CD4-positive, alpha-beta T cell treated with Interleukin-4 for 4 hours (primary cell): ENCODE measurements at places on chromosomes 11 and 22.
A peak's percentile ranks its signal among the peaks of the same experiment; 100 is the strongest.

GRCh38 chr11:78838417-78838816 is 263.8 kb upstream of the NARS2 start:
- DNase-seq: no peak

DNA sequence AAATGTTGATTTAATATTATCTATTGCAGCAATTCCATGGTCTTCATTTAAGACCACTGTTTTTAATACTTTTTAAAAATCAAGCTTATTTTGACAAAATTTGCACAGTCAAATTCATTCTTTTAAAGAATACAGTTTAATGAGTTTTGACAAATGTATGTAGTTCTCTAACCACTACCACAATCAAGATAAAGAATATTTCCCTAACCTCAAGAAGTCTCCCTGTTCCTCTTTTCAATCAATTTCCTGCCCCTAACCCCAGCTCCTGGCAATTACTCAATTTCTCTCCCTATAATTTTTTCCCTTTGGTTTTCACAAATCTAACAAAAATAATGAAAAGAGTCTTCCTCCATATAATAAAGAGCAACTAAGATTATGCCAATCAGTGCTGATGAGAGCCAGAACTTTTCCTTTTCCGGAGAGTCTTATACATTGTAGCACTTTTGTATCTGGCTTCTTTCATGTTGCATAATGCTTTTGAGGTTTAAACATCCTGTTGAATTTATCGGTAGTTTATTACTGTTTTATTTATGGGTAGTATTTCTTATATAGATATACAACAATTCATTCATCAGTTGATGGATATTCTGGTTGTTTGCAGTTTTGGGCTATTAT is 231.7 kb downstream of the AASDHPPT start:
- no peak for DNase-seq

DNA sequence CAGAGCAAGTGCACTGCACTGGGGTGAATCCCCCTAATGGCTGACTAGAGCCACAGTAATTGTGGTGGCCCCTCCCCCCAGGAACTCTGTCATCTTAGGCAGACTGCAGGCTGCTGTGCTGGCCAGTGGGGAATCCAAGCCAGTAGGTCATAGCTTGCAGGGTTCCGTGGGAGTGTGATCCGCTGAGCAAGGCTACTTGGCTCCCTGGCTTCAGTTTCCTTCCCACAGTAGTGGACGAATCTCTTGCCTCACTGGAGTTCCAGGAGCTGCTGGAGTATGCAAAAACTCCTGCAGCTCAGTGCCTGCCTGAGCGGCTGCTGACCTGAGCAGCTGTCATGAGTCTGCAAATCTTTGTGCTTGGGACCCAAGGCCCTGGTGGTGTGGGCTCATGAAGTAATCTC is 13.2 kb downstream of the OOSP3 start:
- DNase-seq: no peak

DNA sequence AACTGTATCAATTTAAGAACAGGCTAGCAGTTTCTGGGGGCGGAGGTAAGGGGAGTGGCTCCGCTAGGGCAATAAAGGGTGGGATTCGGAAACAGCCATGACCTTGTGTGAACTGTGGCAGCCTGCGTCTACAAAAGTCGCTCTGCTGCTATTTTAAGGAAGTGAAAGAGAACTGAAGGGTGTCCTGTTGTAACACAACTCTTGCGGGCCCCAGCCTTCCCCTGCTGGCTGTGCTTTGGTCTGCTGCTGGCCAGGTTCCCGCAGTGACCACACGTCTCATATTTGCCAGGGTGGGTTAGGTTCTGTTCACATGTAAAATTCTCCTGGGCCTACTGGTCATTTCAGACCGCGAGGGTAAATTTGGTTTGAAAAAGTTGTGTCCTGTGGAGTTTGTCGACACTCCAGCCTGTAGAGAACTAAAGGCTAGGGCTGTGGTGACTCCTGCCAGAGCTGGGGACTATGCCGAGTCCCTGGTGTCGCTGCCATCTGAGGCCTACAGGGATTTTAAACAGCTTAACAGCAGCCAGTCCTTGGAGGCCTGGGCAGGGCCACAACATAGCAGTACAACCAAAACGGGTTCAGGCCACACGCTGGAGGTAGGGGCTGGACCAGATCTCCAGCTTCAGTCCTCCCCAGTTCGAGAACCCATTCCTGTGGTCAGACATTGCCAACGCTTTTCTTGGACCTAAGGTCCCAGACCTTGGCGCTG is 1.1 kb upstream of the PPFIBP2 start:
- no peak for DNase-seq

GRCh38 chr22:24985826-24986214 is 33.3 kb downstream of the KIAA1671 start:
- DNase-seq: no peak

- peak; percentile 48 for DNase-seq
Measured at GRCh38 chr11:65547446-65548125, 10.6 kb downstream of the LTBP3 start.
